ENCODE measurements at places on chromosomes 7 and 10.

DNA sequence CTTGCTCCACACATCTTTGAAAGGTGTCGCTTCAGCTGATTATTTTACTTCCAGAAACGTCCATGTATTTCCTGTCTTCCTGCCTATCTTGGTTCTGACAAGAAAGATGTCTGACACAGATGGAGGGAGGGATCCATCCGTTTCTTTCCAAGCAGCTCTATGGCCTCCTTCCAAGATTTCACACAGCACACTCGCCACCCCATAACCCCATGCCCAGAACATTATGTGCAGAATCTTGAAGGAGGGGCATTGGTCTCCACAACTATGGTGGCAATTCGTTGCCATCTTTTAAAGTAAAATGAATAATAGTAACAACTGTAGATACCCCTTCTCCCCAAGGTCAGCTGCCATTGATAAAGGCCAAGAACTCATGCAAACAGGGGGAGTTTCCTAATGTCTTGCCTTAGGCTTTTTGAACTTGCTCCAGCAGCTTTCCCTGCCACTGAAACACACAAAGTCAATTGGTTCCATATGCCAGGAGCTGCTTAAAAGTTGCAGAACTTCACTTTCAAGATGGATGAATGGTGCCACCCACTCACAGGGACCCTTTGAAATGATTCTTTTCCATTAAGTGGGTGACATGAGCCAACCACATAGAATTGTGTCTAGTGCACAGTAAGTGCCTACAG, 60.0 kb downstream of the VSTM4 start:
- no peak for DNase-seq

DNA sequence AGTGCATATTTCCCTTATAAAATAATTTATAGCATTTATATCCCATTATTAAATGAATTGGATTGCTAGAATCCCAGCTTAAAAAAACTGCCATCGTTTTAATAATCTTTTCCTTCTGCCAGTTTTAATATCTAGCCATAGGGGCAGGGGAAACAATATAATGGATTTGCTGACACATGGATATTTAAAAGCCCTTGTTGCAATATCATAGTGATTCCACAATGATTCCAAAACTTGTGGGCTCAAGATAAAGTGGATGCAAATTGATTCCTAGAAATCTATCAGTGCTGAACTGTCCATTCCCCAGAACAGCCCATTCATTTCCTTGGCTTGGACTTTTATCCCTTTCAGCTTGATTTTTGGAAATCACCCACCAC, 2.6 kb downstream of the CPA2 start:
- no peak for DNase-seq

DNA sequence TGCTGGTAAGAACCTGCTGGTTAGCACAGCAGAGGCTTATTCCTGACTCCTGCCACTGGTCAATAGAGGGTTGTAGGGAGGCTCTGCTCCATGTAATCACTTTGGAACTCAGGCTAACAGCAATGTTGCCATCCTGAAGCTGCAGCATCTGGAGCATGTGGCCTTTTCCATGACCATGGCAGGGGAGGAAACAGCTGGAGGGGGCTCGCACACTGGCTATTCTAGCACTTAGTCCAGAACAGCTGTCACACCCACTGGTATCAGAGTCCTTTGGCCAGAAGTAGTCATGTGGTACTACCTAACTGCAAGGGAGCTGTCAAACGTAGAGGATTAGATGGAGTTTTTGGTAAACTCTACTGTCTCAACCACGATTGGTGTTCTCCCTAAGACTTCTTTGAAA, 450.0 kb downstream of the RPS24 start:
- DNase-seq: no peak

DNA sequence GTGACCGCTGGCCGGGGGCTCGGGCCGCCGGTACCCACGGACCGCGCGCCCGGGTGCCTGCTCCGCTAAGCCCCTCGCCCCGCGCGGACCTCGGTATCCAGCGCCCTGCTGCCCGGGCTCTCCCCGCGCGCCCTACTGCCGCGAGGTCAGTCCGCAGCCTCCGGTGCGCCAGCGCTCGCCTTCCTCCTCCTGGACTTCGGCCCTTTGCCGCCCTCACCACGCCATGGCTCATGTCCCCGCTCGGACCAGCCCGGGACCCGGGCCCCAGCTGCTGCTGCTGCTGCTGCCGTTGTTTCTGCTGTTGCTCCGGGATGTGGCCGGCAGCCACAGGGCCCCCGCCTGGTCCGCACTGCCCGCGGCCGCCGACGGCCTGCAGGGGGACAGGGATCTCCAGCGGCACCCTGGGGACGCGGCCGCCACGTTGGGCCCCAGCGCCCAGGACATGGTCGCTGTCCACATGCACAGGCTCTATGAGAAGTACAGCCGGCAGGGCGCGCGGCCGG, 483 bp downstream of the GDF10 start:
- DNase-seq: no peak

- DNase-seq: no peak
Observed at GRCh38 chr10:1476455-1476803, 260.9 kb downstream of the ADARB2 start.
